ENCODE measurements at places on chromosomes 1 and 21. TPM values are rescaled to one million over a fixed set of nuclear protein-coding genes. Genes with fewer than 3 reads are reported as not detected.

GRCh38 chr1:162003061-162003829, 20.4 kb downstream of the OLFML2B start:
- DNase-seq, result no peak

GRCh38 chr1:163035446-163036249, 33.5 kb upstream of the RGS4 start:
- no peak for DNase-seq

DNA sequence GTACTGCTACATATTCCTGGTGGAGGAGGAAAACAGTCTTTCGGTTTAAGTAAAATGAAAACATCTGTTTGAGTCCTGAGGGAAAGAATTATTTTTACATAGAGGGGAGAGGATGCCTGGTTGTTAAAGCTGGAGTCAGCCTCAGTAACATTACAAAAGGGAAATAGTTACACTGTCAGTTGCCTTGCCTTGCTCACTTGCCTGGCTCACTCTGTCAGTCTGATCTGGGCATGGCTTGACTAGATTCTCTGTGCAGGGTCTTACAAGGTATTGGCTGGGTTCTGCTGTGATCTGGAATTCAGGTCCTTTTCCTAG, 8.4 kb upstream of the UBE2U start:
- no peak for DNase-seq

DNA sequence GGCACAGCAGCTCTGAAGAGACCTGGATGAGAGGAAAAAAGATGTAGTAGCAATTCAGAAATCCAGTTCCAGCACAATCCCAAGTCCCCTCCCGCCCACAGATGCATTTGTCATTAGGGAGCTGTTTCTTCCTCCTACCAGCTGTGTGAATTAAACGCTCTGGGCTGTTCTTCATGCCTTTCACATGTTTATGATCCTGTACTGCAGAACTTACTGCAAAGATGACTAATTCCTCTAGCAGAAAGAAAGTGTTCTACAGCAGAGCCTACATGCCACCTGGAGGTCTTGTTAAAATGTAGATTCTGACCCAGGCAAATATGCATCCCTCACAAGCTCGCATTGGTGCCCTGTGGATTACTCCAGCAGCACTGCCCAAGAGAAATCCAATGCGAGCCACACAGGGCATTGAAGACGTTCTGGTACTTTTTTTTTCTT, 6.5 kb downstream of the ENO1 start:
- no peak for DNase-seq

- DNase-seq, result no peak
Observed at GRCh38 chr1:26340047-26340481, 13.9 kb downstream of the CRYBG2 start.

- DNase-seq, result no peak
Observed at GRCh38 chr1:31828926-31829690, 13.3 kb upstream of the SPOCD1 start.

DNA sequence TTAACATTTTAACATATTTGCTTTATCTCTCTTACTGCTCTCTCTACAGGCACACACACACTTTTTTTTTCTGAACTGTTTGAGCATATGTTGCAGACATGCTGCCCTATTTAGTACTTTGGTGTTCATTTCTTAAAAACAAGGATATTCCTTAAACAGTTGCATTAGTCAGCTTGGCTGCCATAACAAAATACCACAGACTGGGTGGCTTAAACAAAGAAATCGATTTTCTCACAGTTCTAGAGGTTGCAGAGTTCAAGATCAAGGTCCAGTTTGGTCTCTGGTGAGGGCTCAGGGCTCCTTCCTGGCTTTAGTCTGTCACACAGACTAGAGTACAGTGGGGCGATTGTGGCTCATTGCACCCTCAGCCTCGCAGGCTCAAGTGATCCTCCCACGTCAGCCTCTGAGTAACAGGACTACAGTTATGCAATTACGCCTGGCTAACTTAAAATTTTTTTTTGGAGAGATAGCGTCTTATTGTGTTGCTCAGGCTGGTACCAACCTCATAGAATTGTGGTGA, 46.7 kb downstream of the RPRD2 start:
- no peak for DNase-seq

DNA sequence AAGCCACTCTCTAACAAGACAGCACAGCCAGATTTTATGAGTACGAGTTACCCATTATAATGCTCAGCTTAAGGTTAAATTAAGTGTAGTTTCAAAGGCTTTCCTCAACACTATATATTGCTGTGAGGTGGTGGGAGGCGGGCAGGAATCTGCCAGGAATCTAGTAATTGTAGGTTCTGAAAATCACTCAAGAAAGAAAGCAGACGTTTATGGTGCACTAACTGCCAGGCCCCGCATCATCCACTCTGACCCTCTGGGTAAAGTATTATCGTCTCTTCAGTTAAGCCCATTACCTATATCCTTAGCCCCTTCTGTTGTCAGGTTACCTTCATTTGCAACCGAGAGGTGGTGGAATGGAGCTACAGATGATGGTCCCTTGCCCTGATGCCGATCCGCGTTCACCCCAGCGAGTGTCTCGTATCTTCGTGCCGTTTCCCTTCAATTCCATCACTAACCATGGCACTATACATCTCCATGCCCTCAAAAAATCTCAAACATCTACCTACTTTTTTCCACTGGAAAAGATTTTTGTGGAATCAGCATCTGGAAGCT, 12.4 kb downstream of the HMGN1 start:
- DNase-seq, result no peak

GRCh38 chr1:41391834-41392527, 30.7 kb downstream of the FOXO6 start:
- DNase-seq, result no peak

The RIT1 gene
- total RNA-seq, result 51.4 TPM

The RPE65 gene
- not detected for total RNA-seq

The TLCD4 gene
- total RNA-seq, result 2.4 TPM

The AQP10 gene
- total RNA-seq, result not detected

The RHD gene
- not detected for total RNA-seq

The NEGR1 gene
- total RNA-seq, result 9.0 TPM

The RNF186 gene
- total RNA-seq, result not detected

All from chondrocyte (in vitro differentiated cells).